SW 1271 (cell line): ENCODE measurements at places on chromosomes 4 and X.

DNA sequence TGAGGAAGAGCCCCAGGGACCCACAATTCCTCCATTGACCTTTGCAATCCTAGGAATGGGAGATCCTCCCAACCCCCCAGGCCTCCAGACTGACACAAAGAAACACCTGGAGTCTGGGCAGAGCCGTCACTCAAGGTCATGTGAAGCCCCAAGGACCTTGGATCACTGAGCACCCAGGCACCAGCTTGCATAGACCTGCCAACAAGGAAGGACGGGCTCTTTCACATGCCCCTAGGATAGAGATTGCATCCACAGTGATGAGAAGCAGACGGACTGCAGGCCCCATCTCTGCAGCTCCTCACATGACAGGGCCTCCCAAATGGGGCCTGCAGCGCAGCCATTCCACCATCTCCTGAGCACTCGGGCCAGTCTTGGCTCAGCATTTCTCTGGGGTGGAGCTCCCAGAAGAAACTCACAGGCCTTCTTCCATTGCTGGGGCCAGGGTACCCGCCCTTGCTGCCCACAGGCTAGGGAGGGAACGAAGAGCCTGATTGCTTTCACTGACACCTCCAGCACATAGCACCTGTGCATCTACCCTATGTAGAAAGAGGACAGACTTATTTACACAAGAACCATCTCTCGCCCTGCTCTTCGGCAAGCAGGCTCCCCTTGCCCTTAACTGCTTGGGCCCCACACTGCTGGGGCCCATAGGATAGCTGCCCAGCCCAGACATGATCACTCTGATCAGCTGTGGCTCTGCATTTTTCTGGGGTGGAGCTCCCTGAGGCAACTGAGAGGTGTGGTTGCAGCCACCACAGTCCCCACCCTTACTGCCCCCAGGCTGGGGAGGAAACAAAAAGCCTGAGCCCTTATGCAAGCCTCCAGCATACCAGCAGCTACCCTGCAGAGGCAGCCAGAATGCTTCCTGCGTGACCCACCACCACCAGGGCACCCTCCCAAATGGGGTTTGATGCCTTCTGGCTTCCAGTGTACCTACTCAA lies 185.7 kb upstream of the ZCCHC13 start:
- no peak for DNase-seq

DNA sequence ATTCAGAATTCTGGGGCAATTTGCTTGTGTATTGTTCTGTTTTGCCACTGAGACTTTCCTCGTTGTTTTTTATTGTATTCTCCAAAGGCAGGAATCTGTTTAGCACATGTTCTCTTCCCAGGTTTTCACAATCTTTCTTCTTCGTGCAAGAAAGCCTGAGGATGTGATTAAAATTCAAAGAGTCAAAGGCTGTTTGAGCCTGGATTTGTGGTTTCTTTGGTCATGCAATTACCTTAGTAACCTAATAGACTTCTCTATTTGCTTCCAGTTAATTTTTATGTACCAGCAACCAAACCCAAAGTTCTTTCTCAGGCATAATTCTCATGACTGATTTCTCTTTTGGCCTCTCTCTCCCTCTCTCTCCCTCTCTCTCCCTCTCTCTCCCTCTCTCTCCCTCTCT lies 1420.1 kb upstream of the TENM3 start:
- no peak for DNase-seq

DNA sequence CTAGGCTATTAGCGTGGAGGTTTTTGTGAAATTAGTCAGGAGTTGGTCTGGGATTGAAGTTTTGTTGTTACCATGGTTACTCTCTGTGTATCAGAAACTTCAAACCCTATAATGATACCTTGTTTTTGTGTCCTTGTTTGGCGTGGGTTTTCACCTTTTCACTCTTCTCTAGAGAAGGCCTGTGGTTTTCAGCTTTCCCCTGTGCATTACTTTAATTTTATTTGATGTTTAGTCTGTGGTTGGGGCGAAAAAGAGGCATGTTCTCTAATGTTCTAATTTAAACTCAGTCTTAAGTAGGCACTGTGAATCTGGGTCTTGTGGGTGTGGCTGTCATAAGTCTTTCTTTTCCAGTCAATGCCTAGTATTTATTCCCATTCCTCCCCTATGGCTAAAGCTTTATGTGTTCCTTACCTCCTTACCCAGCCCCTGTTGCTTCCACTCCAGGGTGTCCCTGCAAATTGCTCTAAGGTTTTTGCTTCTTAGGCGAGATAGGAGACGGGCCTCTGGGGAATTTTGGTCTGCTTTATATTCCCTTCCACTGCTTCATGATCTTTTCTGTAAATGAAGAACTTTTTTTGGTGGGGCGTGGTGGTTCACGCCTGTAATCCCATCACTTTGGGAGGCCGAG lies 326.3 kb upstream of the ZCCHC13 start:
- DNase-seq: no peak

DNA sequence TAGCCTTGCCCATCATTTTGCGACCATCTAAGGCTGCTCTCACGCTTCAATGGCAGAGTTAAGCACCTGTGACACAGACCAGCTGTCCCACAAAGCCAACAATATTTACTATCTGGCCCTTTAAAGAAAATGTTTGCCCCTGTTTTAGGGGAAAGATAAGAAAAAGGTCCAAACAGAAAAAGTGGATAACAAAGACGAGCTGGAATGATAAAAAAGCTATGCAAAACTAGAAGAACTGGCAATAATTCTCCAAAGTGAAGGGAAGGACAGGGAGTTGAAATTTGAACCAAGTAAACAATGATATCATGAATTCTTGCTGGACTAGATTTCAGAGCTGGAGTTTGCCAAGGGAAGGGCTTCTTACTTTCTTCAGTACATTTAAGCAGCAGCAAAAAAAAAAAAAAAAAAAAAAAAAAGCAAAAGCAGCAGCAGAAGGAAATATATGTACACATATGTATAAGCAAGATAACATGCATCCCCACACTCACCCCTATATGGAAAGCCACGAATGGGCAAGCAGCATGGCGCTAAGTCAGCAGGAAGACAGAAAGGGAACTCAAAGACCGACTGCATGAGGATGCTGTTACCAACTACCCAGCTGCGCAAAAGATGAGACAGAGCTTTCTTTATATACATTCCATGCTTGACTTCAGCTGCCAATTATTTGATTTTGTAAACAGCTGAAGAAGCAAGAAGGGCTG lies 12.5 kb downstream of the TRAPPC2 start:
- no peak for DNase-seq

DNA sequence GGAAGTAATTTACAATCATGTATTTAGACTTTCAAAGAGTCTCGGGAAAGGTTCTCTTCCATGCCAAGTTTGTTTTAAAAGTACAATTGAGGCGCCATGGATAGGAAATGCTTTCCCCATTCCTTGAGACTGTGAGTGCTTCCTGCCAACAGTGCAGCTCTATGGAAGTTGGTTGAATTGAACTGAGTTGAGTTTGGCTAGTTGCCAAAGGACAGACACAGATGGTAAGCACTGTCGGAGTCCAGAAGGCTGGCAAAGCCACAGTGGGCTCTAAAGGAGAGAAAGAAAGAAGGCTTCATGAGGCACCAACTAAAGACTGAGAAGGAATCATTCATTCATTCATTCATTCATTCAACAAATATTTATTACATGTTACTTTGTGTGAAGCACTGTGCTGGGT lies 4.3 kb upstream of the KCNE5 start:
- no peak for DNase-seq
